ENCODE measurements at places on chromosomes 12 and 14. TPM values are rescaled to one million over a fixed set of nuclear protein-coding genes. Genes with fewer than 3 reads are reported as not detected.

The MYH6 gene
- total RNA-seq: 1,496 TPM

The PLEKHD1 gene
- total RNA-seq: not detected

The NUMB gene
- 23.3 TPM for total RNA-seq

The TOMM20L gene
- total RNA-seq: not detected

The SLC5A8 gene
- not detected for total RNA-seq

The SLC17A8 gene
- not detected for total RNA-seq

The ACACB gene
- 644 TPM for total RNA-seq

The DLK1 gene
- total RNA-seq: 0.53 TPM

The DBX2 gene
- total RNA-seq: 0.11 TPM

The TNFAIP2 gene
- total RNA-seq: 14.8 TPM

The VRK1 gene
- 7.0 TPM for total RNA-seq

The ACVR1B gene
- total RNA-seq: 15.9 TPM

DNA sequence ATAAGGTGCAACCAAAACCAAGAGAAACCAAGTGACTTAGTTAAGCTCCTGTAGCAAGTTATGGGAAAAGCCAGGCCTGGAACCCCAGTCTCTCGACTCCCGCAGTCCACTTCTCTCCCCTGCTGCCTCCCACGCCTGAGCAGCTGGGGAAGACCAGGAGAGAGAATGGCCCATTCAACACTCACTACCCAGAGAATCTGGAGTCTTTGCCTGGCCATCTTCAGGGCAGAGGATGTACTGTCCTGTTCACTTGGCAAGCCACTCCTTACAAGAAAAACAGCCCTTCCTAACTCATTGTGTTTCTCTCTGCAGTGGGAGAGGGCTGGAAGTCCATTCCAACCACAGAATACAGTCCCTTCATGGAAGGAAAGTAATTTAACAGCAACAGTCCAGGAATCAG lies 1.8 kb downstream of the PITPNM2 start:
- H3K36me3 ChIP-seq: no peaks in the 10 kb centered on the region
- H3K27ac ChIP-seq: peak overlapping the region; percentile 79
- H3K4me1 ChIP-seq: peaks cover 18% of the 10 kb centered on the region
- H3K27me3 ChIP-seq: no peaks in the 10 kb centered on the region
- peak overlapping the region; percentile 63 for H3K4me3 ChIP-seq
- DNase-seq: no peak

DNA sequence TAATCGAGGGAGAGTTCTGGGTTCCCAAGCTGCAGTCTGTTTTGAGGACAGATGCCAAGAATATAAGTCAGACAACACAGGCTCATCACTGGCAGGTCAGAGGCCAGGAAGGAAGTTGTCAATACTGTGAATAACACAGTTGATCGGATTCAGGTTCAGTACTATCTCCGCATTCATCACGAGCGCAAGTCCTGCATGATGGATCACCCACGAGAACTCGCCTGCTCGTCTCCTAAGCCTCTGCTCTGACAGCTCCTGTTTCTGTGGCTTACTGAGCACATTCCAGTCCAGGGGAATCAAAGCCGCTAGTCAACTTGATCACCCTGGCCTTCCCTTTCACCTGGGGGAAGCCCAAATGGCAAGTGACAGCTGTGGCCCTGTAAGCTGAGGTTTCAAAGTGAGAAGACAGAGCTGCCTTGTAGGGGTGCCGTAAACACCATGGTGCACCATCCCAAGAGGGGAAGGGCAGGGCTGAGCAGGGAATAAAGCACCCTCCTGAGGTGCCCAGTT lies 60.1 kb upstream of the DICER1 start:
- no peak overlapping the region for H3K27ac ChIP-seq
- H3K36me3 ChIP-seq: no peaks in the 10 kb centered on the region
- DNase-seq: no peak
- H3K4me1 ChIP-seq: no peaks in the 10 kb centered on the region
- H3K27me3 ChIP-seq: no peaks in the 10 kb centered on the region

DNA sequence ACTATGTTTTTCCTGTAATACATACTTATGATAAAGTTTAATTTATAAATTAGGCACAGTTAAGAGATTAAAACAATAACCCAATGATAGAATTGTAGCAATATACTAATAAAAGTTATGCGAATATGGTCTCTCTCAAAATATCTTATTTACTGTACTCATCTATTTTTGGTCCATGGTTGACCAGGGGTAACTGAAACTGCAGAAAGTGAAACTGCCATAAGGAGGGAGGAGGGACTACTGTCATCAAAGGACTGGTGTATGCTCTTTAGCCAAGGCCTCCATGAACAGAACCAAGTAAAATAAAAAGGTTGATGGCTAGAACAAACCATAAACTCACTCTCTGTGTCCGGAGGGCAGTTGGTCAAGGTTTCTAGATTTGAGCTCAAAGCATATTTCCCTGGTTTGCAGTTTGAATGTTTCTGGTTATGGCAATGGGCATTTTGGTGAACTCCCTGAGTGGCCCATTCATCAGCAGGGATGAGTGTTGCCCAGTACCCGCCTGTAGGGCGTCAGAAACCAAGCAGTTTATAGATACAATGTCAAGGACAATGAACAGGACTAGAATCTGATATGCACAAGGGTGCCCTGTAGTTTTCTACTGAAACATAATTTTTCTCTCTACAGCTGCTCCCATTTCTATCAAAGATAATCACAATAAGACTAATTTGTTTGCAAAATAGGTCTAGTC lies 19.8 kb downstream of the LEMD3 start:
- peaks cover 37% of the 10 kb centered on the region for H3K4me1 ChIP-seq
- H3K36me3 ChIP-seq: no peaks in the 10 kb centered on the region
- no peak overlapping the region for H3K4me3 ChIP-seq
- H3K27me3 ChIP-seq: no peaks in the 10 kb centered on the region
- DNase-seq: no peak

GRCh38 chr12:111757361-111758119 lies 9.2 kb upstream of the ALDH2 start:
- no peaks in the 10 kb centered on the region for H3K27me3 ChIP-seq
- peak; percentile 62 for DNase-seq
- H3K4me1 ChIP-seq: peaks cover 29% of the 10 kb centered on the region
- peak overlapping the region; percentile 74 for H3K27ac ChIP-seq

GRCh38 chr12:30010071-30011052 lies 226.6 kb upstream of the TMTC1 start:
- no peak overlapping the region for H3K4me3 ChIP-seq
- no peaks in the 10 kb centered on the region for H3K27me3 ChIP-seq
- H3K27ac ChIP-seq: no peak overlapping the region
- H3K4me1 ChIP-seq: no peaks in the 10 kb centered on the region
- no peak for DNase-seq

- peak overlapping the region; percentile 71 for H3K4me3 ChIP-seq
- H3K36me3 ChIP-seq: no peaks in the 10 kb centered on the region
- peak overlapping the region; percentile 97 for H3K27ac ChIP-seq
- H3K27me3 ChIP-seq: no peaks in the 10 kb centered on the region
- DNase-seq: no peak
These were observed 1.5 kb downstream of the CIPC start for GRCh38 chr14:77099425-77100167.

- H3K27me3 ChIP-seq: no peaks in the 10 kb centered on the region
- no peak overlapping the region for H3K27ac ChIP-seq
- H3K36me3 ChIP-seq: no peaks in the 10 kb centered on the region
- H3K4me3 ChIP-seq: no peak overlapping the region
- DNase-seq: no peak
These were observed 1.1 kb downstream of the SERPINA10 start for GRCh38 chr14:94291906-94292525.

GRCh38 chr12:124829008-124829707 lies 34.5 kb downstream of the SCARB1 start:
- H3K4me1 ChIP-seq: peaks cover 21% of the 10 kb centered on the region
- DNase-seq: no peak
- peak overlapping the region; percentile 22 for H3K27ac ChIP-seq

- peak overlapping the region; percentile 64 for H3K27ac ChIP-seq
- H3K4me3 ChIP-seq: no peak overlapping the region
- H3K36me3 ChIP-seq: no peaks in the 10 kb centered on the region
- H3K27me3 ChIP-seq: no peaks in the 10 kb centered on the region
- peaks cover 38% of the 10 kb centered on the region for H3K4me1 ChIP-seq
- DNase-seq: no peak
These were observed 120.1 kb downstream of the ZFP36L1 start for GRCh38 chr14:68672609-68673285.

GRCh38 chr12:127149226-127149964 lies 1117.6 kb upstream of the TMEM132C start:
- H3K36me3 ChIP-seq: no peaks in the 10 kb centered on the region
- H3K27me3 ChIP-seq: no peaks in the 10 kb centered on the region
- H3K4me1 ChIP-seq: no peaks in the 10 kb centered on the region
- DNase-seq: no peak
- no peak overlapping the region for H3K27ac ChIP-seq

DNA sequence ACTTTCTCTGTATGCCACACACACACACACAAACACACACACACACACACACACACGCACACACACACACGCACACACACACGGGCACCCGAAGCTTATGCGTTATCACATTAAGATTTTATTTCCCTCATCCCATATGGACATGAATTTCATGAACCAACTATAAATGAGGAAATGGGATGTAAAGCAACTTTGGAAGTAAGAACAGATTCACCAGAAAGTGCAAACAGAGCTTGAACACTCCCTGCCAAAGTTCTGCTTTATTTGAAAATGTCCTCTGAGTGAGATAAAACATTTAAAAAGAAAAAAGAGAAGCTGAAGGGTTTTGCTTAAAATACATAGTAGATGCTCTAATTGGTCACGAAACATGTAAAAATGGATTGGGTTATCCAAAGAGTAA lies 90.4 kb upstream of the OTX2 start:
- no peaks in the 10 kb centered on the region for H3K36me3 ChIP-seq
- no peak overlapping the region for H3K27ac ChIP-seq
- DNase-seq: no peak
- no peak overlapping the region for H3K4me3 ChIP-seq

DNA sequence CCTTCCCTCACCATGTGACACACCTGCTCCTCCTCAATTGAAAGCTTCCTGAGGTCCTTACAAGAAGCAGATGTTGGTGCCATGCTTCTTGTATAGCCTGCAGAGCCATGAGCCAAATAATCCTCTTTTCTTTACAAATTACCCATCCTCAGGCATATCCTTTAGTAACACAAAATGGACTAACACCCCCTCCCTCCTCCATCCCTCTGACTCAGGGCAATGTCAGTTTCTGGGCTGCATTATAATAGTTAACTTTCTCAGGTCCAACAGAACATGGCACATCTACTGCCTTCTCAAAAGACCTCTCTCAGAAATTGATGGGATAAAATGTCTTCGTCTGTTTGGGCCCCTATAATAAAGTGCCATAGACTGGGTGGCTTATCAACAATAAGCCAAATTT lies 287.0 kb downstream of the DPF3 start:
- peaks cover 2% of the 10 kb centered on the region for H3K4me1 ChIP-seq
- no peaks in the 10 kb centered on the region for H3K27me3 ChIP-seq
- no peak for DNase-seq
- H3K4me3 ChIP-seq: no peak overlapping the region
- no peak overlapping the region for H3K27ac ChIP-seq

- H3K27me3 ChIP-seq: no peaks in the 10 kb centered on the region
- no peak overlapping the region for H3K27ac ChIP-seq
- H3K36me3 ChIP-seq: no peaks in the 10 kb centered on the region
- DNase-seq: no peak
These were observed 27.3 kb downstream of the FRS2 start for GRCh38 chr12:69497308-69498026.

- no peak overlapping the region for H3K27ac ChIP-seq
- no peak for DNase-seq
- H3K36me3 ChIP-seq: no peaks in the 10 kb centered on the region
- H3K27me3 ChIP-seq: no peaks in the 10 kb centered on the region
- H3K4me3 ChIP-seq: no peak overlapping the region
These were observed 28.4 kb downstream of the AREL1 start for GRCh38 chr14:74684434-74684833.

GRCh38 chr12:24297516-24297915 lies 348.0 kb upstream of the SOX5 start:
- H3K27ac ChIP-seq: no peak overlapping the region
- no peaks in the 10 kb centered on the region for H3K4me1 ChIP-seq
- H3K27me3 ChIP-seq: no peaks in the 10 kb centered on the region
- DNase-seq: no peak
- no peaks in the 10 kb centered on the region for H3K36me3 ChIP-seq
- H3K4me3 ChIP-seq: no peak overlapping the region

- no peaks in the 10 kb centered on the region for H3K27me3 ChIP-seq
- DNase-seq: no peak
- no peaks in the 10 kb centered on the region for H3K4me1 ChIP-seq
- no peak overlapping the region for H3K4me3 ChIP-seq
These were observed 307.7 kb downstream of the CCDC91 start for GRCh38 chr12:28497889-28498411.

GRCh38 chr14:25350802-25351201 lies 300.9 kb upstream of the STXBP6 start:
- no peak overlapping the region for H3K4me3 ChIP-seq
- no peaks in the 10 kb centered on the region for H3K27me3 ChIP-seq
- H3K4me1 ChIP-seq: no peaks in the 10 kb centered on the region
- H3K36me3 ChIP-seq: no peaks in the 10 kb centered on the region
- no peak overlapping the region for H3K27ac ChIP-seq

- H3K4me1 ChIP-seq: peaks cover 4% of the 10 kb centered on the region
- no peak overlapping the region for H3K4me3 ChIP-seq
- no peaks in the 10 kb centered on the region for H3K36me3 ChIP-seq
- H3K27me3 ChIP-seq: no peaks in the 10 kb centered on the region
- no peak for DNase-seq
- H3K27ac ChIP-seq: no peak overlapping the region
These were observed 697 bp upstream of the GRIP1 start for GRCh38 chr12:66679461-66680084.

All from gastrocnemius medialis (tissue), 4 donors.